ENCODE measurements at places on chromosomes 5 and 9. TPM values are rescaled to one million over a fixed set of nuclear protein-coding genes. Genes with fewer than 3 reads are reported as not detected.

GRCh38 chr5:159987031-159987674 lies 21.8 kb upstream of the TTC1 start:
- DNase-seq = no peak

- no peak for DNase-seq
Measured at GRCh38 chr5:76099286-76099702, 16.1 kb downstream of the SV2C start.

GRCh38 chr5:178426326-178427130 lies 163.7 kb downstream of the COL23A1 start:
- DNase-seq = no peak

DNA sequence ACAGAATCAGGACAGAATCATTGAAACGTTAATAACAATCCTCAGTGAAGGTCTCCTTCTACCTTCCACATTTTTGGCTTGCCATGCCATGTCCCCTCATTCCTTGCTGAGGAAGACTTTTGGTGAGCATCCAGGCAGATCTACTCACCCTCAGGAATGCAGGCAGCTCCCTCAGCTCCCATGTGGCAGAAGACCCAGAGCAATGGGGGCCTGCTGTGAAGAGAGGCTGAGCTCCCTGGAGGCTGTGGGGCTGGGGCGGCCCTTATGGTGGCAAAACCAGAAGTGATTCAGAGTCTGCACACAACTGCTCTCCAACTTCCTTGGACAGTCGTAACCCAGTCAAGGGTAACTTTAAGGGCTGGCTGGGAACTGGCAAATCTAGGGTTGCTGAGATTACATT lies 247.2 kb upstream of the EFNA5 start:
- no peak for DNase-seq

DNA sequence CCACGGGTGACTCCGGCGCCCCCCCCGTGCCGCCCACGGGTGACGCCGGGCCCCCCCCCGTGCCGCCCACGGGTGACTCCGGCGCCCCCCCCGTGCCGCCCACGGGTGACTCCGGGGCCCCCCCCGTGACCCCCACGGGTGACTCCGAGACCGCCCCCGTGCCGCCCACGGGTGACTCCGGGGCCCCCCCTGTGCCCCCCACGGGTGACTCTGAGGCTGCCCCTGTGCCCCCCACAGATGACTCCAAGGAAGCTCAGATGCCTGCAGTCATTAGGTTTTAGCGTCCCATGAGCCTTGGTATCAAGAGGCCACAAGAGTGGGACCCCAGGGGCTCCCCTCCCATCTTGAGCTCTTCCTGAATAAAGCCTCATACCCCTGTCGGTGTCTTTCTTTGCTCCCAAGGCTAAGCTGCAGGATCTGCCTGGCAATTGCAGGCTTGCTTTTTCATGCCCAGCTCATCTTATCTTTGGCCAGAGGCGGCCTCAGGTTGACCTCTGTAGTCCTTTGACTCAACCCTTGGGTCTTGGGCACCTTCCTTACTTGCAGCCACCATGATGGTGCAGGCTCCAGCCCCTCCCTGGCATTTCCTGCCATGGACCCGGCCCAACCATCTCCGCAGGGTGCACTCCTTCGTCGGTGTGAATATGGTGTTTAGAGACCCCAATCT lies 9.8 kb downstream of the CEL start:
- DNase-seq = no peak

Gene ZER1
- 24.2 TPM for total RNA-seq
